ENCODE measurements at places on chromosomes 16 and 17.

- H3K4me3 ChIP-seq: no peak overlapping the region
- DNase-seq: no peak
- H3K27ac ChIP-seq: no peak overlapping the region
- peaks cover 13% of the 10 kb centered on the region for H3K4me1 ChIP-seq
Observed at GRCh38 chr17:50484386-50485155, 5.9 kb downstream of the RSAD1 start.

DNA sequence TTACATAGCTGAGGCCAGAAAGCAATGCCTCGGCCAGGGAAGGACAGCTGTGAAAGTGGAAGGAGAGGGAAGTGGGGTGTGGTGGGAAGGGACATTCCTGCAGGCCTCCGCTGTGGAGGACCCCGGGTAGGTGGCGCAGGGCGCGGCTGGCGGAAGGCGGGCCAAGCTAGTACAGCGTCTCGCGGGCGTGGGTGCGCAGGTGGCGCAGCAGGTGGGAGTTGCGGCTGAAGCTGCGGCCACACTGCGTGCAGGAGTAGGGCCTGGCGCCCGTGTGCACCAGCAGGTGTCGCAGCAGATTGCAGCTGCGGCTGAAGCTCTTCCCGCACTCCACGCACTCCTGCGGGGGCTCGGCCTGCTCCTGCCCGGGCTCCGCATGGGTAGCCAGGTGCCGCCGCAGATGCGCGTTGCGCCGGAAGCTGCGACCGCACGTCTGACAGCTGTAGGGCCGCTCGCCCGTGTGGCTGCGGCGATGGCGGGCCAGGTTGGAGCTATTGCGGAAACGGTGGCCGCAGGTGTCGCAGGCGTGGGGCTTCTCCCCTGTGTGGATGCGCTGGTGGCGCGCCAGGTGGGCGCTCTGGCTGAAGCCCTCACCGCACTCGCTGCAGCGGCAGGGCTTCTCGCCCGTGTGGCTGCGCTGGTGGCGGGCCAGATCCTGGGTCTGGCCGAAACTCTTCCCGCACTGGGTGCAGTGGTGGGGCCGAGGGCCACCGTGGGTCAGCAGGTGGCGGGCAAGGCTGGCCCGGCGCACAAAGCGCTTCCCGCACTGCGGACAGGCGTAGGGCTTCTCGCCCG, 10.0 kb downstream of the ZSCAN10 start:
- no peak overlapping the region for H3K4me3 ChIP-seq
- no peaks in the 10 kb centered on the region for H3K27me3 ChIP-seq
- no peaks in the 10 kb centered on the region for H3K36me3 ChIP-seq
- H3K27ac ChIP-seq: no peak overlapping the region

DNA sequence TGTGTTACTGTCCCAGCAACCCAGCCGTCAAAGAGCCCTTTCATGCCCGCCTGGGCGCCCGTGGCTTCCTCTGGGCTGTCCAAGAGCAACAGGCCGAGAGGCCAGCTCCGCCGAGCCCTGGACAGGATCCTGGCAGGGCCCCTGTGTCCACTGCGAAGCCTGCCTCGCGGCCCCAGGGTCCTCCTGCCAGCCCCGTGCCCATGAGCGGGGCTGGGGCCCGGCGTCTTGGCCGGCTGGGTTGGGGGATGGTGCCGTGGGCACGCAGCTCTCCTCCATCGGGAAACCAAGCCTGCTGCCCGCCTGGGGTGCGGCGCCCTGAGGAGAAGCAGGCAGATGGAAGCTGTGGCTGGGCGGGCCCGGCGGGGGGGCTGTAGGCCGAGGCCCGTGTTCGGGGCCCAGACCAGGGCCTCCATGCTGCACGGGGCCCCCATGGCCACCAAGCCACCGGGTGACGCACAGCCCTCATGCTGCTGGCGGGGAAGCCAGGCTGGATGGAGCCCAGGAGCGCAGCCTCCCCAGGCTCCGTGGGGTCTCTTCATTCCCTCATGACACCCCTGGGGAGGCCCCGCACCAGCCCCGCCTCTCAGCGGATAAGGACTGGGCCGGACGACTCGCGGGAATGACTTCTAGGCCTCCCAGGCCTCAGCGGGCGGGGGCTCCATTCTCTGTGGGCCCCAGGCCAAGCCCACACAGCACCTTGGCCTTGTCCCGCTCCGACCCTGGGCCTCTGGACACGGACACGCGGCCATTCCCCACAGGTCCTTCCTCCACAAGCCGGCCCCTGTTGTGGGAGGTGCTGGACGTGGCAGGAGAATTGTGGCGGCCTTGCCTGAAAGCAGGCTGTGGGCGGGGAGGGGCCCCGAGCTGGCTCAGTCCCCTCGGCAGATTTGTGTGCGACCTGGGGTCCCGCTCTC, at the start of gene C1QTNF8:
Gene C1QTNF8 (minus strand): TSS at position 76 of the 914 bp plus-strand sequence. CDS start 1,322 bp downstream, outside the sequence.
- no peaks in the 10 kb centered on the region for H3K27me3 ChIP-seq
- DNase-seq: no peak
- H3K36me3 ChIP-seq: no peaks in the 10 kb centered on the region
- no peak within 1 kb of the TSS for H3K4me3 ChIP-seq
- no peaks in the 10 kb centered on the region for H3K4me1 ChIP-seq

GRCh38 chr16:79863128-79864031, 262.8 kb upstream of the MAF start:
- H3K4me1 ChIP-seq: peaks cover 26% of the 10 kb centered on the region

- no peaks in the 10 kb centered on the region for H3K27me3 ChIP-seq
- no peak overlapping the region for H3K27ac ChIP-seq
- H3K4me3 ChIP-seq: no peak overlapping the region
- no peaks in the 10 kb centered on the region for H3K4me1 ChIP-seq
- no peak for DNase-seq
Observed at GRCh38 chr17:29789196-29790170, 140.5 kb downstream of the SSH2 start.

DNA sequence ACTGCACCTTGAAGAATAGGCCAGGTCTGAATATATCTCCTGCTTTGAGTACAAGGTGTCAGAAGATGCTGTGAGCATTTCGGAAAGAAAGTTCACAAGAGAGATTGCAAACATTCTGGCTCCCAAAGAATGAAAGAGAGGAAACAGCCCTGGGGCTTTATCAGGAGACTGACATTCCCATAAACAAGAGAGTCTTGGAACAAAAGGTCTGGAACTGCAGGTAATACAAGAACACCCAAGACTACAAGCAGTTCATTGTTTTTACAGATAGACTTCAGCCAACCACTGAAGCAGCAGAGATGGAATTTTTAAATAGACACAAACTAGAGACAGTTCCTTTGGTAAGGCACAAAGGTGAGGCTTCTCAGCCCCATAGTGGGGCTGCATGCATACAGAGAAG, 14.4 kb downstream of the HSD17B2 start:
- no peaks in the 10 kb centered on the region for H3K27me3 ChIP-seq
- no peak overlapping the region for H3K27ac ChIP-seq
- H3K36me3 ChIP-seq: no peaks in the 10 kb centered on the region
- DNase-seq: no peak
- no peak overlapping the region for H3K4me3 ChIP-seq

- no peak for DNase-seq
- H3K27me3 ChIP-seq: no peaks in the 10 kb centered on the region
- no peak overlapping the region for H3K4me3 ChIP-seq
Observed at GRCh38 chr17:66386498-66387351, 84.3 kb downstream of the PRKCA start.

DNA sequence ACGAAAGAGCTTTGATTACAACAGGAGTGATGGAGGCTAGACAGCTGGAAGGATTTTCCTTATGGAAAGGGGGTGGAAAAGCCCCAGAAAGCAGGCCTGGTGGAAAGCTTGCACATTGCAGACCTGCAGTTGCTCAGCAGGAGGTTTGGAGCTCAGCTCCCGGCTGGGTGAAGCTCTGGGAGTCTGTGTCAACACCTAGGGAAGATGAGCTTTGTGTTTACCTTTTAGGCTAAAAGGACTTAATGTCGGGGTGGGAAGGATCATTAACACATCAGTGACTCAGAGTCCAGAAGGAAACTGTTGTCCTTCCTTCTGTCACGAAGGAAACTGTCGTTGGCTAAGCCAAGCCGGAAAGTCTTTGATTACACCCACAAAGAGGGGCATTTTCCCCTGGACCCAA, 48.2 kb downstream of the RAP1GAP2 start:
- no peak overlapping the region for H3K27ac ChIP-seq
- no peak overlapping the region for H3K4me3 ChIP-seq
- no peaks in the 10 kb centered on the region for H3K27me3 ChIP-seq

GRCh38 chr17:46915596-46915995, 7.4 kb upstream of the GOSR2 start:
- H3K4me1 ChIP-seq: no peaks in the 10 kb centered on the region
- H3K36me3 ChIP-seq: no peaks in the 10 kb centered on the region
- DNase-seq: no peak
- no peak overlapping the region for H3K27ac ChIP-seq

DNA sequence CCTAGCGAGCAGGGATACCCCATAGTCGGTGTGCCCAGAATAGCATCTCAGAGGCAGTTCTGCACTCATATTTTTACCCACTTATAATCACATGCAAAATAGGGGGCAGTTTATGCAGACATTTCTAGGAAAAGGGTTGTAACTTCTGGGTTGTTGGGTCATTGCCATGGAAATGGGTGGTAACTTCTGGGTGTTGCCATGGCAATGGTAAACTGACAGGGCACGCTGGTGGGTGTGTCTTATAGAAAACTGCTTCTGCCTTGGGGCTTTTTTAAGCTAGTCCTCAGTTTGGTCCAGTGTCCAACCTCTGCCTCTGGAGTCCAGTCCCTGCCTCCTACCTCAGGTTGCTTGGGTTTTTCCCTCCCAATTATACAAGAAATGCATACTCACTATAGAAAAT, 7.4 kb upstream of the SPAG9 start:
- H3K36me3 ChIP-seq: no peaks in the 10 kb centered on the region
- H3K27me3 ChIP-seq: no peaks in the 10 kb centered on the region
- no peaks in the 10 kb centered on the region for H3K4me1 ChIP-seq
- no peak overlapping the region for H3K27ac ChIP-seq
- H3K4me3 ChIP-seq: no peak overlapping the region

DNA sequence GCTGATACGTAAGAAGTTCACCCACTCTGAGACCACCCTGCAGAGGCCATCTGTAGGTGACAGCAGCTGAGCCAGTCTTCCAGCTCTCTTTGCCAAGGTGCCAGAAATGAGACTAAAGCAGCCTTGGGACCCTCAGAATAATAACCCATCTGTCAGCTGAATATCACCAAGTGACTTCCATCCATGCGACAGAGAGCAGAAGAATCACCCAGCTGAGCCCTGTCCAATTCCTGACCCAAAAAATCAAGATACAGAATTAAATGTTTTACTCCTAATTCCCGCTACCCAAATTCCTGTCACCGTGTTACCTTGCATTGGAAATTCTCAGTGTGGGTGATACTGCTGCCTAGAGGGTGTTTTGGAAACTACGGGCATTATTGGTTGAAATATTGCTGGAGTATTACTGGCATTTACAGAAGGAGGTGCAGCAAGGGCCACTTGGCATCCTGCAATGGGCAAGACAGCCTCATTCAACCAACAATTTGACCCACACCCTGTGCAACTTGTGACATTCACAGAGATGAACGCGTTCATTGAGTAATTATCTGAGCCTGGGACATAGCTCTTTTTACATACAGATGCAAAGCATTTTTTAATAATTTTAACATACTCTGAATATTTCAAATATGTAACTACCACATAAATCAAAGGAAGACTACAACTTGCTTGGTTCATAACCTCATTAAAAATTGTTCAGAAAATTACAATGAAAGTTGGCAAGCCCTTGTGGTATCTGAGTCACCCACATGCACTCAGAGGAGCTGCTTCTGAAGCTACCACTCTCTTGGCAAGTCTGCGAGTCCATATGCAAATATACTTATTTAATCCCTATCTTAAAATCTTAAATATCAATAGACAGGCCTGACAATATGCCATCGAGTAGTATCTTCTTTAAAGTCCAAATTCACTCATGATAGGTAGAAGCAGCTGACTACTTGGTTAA, 126.6 kb downstream of the C16orf95 start:
- H3K36me3 ChIP-seq: no peaks in the 10 kb centered on the region
- no peak for DNase-seq
- no peaks in the 10 kb centered on the region for H3K27me3 ChIP-seq
- no peak overlapping the region for H3K4me3 ChIP-seq

DNA sequence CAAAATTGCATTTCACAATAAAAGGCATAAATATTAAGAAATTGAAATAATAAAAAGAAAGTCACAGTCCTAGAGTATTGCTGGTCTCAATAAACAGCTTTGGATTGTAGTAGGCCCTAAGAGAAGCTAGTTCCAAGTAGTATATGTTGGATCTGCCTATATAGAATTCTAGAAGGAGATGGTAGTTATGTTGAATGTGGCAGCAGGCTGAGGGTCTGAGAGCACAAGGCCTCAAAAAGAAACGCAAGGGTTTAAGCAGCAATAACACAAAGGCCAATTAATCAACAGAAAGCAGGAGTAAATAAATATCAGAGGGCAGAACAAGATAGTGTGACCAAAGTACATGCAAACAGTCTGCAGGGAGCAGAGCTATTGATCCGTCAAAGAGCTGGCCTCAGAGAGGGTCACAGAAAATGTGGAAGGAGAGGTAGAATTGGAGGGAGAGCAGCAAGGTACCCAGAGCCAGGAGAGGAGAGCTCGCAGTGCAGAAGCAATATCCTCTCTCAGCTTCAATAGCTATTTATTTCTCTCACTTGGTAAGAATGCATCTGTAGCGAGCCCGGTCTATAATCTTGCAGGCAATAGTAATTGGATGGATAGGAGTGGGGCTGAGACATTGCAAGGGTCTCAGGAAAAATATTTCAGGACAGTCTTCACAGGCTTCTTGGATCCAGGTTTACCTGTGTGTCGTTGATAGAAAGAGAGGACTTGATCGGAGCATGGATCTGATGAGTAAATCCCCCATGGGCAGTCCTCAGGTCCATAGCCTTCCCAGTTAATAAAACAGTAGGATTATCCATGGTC, 25.1 kb upstream of the MED13 start:
- no peaks in the 10 kb centered on the region for H3K36me3 ChIP-seq
- no peak overlapping the region for H3K4me3 ChIP-seq
- H3K27me3 ChIP-seq: no peaks in the 10 kb centered on the region
- no peak for DNase-seq

GRCh38 chr17:49971848-49972485, 3.0 kb downstream of the DLX4 start:
- no peak overlapping the region for H3K27ac ChIP-seq
- DNase-seq: no peak
- no peak overlapping the region for H3K4me3 ChIP-seq
- peaks cover 40% of the 10 kb centered on the region for H3K27me3 ChIP-seq

- DNase-seq: no peak
- H3K4me3 ChIP-seq: no peak overlapping the region
- H3K27ac ChIP-seq: no peak overlapping the region
- no peaks in the 10 kb centered on the region for H3K27me3 ChIP-seq
Observed at GRCh38 chr17:49691677-49692191, 13.8 kb upstream of the SPOP start.
